Stimulated activated CD8-positive, alpha-beta memory T cell treated with anti-CD3 and anti-CD28 coated beads, Interleukin-15, amount 100 ng/mL, for 48 hours (primary cell): ENCODE measurements at places on chromosomes 7 and 10.

DNA sequence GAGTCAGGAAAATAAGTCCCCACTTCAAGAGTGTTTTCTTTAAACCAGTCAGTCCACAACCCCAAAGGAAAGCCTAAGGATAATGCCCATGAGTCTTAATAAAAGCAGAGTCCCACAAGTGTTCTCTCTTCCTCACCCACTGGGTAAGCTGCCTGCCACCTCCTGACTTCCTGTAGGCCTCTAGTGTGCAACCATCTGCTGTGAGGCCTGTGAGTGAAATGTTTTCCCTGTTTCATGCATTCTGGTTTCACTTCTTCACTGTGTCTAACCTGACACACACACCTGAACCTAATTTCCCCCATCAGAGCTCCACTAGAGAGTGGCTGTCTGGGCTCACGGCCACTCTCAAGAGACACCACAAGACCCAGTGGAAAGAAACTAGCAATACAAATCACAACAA, 38.9 kb upstream of the GDF10 start:
- DNase-seq: no peak

- no peak for DNase-seq
These were observed 77.4 kb downstream of the ZNF365 start for GRCh38 chr10:62451611-62451975.

GRCh38 chr10:114801411-114801813, 20.2 kb upstream of the FHIP2A start:
- DNase-seq: no peak

DNA sequence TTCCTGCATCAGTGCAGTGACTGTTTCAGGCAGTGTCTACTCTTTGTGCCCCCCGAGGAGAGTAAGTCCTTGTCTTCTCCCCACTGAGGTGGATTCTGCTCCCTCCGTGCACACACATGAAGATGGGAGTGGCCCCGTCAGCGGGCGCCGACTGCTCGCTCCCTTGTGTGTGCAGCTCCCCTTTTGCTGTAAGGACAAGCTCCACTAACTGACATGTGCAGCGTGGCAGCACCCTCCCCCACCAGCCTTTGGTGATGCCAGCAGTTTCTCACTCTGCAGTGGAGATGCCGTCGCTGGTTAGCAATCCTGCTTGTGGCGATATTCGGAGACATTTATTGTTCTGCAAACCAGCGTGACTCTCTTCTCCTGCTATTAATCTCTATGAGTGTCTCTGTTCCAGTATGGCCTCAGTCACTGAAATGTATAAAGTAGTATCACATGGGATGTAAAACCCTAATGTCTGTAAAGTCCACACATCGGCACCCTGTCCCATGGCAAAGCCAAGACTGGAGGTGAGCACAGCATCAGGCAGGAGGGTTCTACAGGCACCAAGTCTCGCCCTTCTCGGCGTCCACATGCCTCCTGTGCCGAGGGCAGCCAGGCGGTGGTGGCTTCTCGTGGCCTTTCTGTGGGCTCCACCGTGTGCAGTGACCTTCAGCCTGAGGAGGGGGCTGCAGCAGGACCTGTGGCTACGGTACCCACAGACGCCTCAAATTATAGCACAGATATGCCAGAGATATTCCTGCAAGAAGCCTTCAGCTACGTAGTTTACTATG, 202.7 kb downstream of the EBF3 start:
- no peak for DNase-seq

DNA sequence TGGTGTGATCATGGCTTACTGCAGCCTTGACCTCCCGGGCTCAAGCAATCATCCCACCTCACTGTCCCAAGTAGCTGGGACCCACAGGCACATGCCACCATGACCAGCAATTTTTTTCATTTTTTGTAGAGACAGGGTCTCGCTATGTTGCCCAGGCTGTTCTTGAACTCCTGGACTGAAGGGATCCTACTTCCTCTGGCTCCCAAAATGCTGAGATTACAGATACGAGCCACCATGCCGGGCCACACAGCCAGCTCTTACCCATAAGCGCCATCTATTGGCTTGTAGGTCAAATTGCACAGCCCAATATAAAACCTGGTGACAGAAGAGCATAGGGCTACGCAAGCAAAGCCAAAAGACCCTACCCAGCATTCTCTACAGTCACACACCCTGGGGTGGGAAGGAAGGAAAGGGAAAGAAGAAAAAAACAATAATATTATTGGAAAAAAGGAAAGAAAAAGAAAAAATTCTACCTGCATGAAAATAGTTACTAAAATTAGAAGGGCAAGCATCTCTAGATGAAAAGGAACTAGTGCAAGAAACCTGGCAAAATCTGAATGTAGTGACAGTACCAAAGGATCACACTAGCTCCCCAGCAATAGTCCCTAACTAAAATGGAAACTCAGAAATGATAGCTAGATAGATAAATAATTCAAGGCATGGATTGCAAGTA, 29.4 kb upstream of the AMPH start:
- no peak for DNase-seq

DNA sequence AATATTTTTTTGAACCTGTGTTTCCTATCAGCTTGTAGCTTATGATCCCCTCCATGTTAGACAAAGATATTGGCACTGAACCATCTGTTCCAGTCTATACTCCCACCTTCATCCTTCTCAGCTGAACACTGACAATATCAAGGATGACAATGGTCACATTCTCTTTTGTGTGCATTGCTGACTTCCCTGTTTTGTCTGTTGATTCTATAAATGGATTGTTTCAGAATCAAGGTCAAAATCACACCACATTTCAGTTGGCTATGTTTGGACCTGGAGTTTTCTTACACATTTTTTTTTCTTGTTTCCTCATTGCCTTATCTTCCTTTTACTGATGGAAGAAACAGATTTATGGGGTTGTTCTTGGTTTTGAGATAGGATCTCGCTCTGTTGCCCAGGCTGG, 11.3 kb upstream of the SMURF1 start:
- no peak for DNase-seq

- DNase-seq: no peak
These were observed 68.6 kb upstream of the CACUL1 start for GRCh38 chr10:118823256-118823907.

- DNase-seq: no peak
These were observed 25.8 kb downstream of the EMX2 start for GRCh38 chr10:117568334-117568733.

GRCh38 chr7:28155019-28155660, 25.5 kb downstream of the JAZF1 start:
- DNase-seq: no peak

- no peak for DNase-seq
These were observed 124.9 kb downstream of the RNLS start for GRCh38 chr10:88458209-88458608.
